ENCODE measurements at places on chromosomes 1 and 21.

GRCh38 chr1:43545695-43546387 lies 15.2 kb downstream of the PTPRF start:
- DNase-seq, result peak; percentile 21

- DNase-seq, result no peak
These were observed 21.2 kb upstream of the CLIC6 start for GRCh38 chr21:34647555-34647954.

DNA sequence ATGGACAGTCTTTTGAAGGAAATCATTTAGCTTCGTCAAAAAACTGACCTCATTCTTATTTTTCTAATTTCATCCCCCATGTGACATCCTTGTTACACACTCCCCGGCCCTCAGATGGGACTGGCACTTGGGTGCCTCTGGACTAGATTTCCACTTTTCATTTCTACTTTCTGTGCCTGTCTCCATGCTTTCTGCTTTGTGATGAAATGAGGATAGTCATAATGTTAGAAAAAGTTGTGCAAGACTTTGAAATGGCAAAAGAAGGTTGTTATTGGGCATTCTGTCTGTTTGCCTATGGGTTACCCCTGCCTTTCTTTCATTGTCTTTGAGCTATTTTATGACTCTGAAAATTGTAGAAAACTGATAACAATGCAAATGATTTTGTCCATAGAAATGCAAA lies 54.9 kb downstream of the MDM4 start:
- no peak for DNase-seq

GRCh38 chr1:39642796-39643195 lies 3.4 kb upstream of the HEYL start:
- no peak for DNase-seq
